ENCODE measurements at places on chromosomes 1 and 21. TPM values are rescaled to one million over a fixed set of nuclear protein-coding genes. Genes with fewer than 3 reads are reported as not detected.
A peak's percentile ranks its signal among the peaks of the same experiment; 100 is the strongest.

DNA sequence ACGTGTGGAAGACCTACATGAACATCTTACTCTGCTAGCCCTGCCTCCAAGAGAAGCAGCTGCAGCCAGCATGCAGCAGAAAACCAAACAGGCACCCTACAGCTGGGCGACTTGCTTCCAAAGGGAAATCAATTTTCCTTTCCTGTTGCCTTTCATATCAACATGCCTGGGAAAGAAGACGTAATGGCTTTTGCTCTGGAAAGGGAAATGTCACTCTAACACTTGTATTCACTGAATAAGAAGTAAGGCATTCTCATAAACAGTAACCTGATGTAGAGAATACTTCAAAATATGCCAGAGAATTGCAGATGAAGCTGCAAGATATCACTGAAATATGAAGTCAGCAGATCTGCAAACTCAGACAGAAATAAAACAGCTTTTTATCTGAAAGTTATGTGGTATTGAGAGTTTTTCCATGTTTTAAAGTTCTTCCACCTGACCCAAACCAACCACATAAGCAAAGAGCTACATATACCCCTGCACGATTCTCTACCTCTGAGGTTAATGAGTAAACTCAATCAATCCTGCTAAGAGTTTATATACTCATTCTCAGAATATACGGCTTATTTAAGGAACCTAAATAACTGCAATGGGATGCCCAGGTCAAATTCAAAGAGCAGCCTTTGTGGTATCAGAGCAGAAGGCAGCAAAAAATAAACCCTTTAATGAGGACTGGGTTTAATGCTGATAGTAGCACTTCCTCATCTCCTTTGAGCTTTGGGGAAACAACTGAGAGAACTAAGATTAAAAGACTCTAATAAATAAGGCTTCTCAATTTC, 150.9 kb downstream of the RERE start:
- H3K4me3 ChIP-seq = no peak overlapping the region
- H3K4me1 ChIP-seq = peaks cover 31% of the 10 kb centered on the region
- H3K27ac ChIP-seq = peak overlapping the region; percentile 51
- no peaks in the 10 kb centered on the region for H3K27me3 ChIP-seq
- peaks cover 2% of the 10 kb centered on the region for H3K36me3 ChIP-seq
- no peak for DNase-seq

The PSRC1 gene
- 5.5 TPM for total RNA-seq

The ERG gene
- not detected for total RNA-seq

- DNase-seq = no peak
- H3K4me3 ChIP-seq = no peak overlapping the region
- H3K27ac ChIP-seq = no peak overlapping the region
- H3K27me3 ChIP-seq = peaks cover 10% of the 10 kb centered on the region
Measured at GRCh38 chr1:9028921-9029705, 2.9 kb upstream of the SLC2A7 start.

- H3K36me3 ChIP-seq = peaks cover 22% of the 10 kb centered on the region
- no peaks in the 10 kb centered on the region for H3K27me3 ChIP-seq
- DNase-seq = no peak
- H3K27ac ChIP-seq = no peak overlapping the region
- no peak overlapping the region for H3K4me3 ChIP-seq
Measured at GRCh38 chr1:183908079-183908478, 103.2 kb downstream of the RGL1 start.

- no peak overlapping the region for H3K4me3 ChIP-seq
- no peaks in the 10 kb centered on the region for H3K4me1 ChIP-seq
- H3K27me3 ChIP-seq = peaks cover 5% of the 10 kb centered on the region
- no peak overlapping the region for H3K27ac ChIP-seq
- no peak for DNase-seq
Measured at GRCh38 chr1:236030534-236030933, 34.4 kb downstream of the NID1 start.

DNA sequence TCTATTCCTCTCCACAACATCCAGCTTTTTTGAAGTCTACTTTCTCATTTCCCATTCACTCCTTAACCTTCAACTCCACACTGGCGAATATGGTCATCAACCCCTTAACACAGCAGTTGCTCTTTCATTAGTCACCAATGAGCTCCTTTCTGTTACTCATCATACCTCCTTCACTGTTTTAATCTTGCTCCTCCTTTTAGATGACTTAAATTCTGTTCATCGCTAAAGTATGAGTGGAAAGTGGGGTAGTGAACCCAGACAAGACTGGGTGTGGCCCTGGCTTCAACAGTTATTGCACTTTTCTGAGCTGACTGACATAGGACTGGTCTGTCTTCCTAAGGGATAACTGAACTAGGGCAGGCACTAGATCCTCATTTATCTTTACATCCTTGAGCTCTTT, 51.3 kb downstream of the AKT3 start:
- peak overlapping the region; percentile 18 for H3K27ac ChIP-seq
- peaks cover 15% of the 10 kb centered on the region for H3K4me1 ChIP-seq
- no peak overlapping the region for H3K4me3 ChIP-seq
- H3K36me3 ChIP-seq = peaks cover 9% of the 10 kb centered on the region

DNA sequence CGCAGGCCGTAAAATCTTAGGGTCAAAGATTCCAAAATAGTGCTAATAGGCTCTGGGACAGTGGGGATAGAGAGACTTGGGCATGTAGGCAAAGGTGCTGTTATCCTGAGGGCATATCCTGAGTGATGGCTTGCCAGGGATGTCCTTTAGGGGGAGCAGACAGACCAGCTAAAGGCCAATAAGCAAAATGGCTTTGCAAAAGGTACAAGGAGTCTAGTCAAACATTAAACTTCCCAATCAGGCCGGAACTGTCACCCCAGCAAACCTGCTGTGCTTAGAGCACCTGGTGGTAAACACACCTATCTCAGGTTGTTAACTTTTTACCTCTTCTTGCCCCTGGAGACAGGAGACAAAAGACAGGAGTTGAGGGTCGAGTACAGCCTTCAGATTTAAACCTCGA, 49.1 kb downstream of the TRABD2B start:
- H3K4me3 ChIP-seq = no peak overlapping the region
- H3K27me3 ChIP-seq = no peaks in the 10 kb centered on the region
- DNase-seq = no peak
- no peaks in the 10 kb centered on the region for H3K4me1 ChIP-seq
- H3K36me3 ChIP-seq = no peaks in the 10 kb centered on the region

DNA sequence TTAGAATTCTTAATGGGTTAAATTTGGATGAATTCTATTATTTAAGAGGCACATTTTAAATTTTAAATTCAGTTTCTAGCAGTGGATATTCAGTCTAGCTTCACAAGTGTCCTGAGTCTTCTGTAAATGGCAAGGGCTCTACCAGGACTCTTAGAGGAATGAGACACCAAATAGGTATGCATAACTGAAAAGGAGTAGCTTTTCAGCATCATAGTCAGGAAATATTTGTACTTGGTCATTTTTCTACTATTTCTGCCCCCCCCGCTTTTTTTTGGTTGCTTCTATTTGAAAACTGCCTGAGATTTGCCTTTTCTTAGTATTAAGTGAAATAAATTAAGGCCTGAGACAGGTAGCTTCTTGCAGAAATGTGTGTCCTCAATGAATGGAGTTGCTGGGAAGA, 80.2 kb downstream of the MAST2 start:
- no peak overlapping the region for H3K27ac ChIP-seq
- DNase-seq = no peak
- no peaks in the 10 kb centered on the region for H3K36me3 ChIP-seq
- H3K4me3 ChIP-seq = no peak overlapping the region
- no peaks in the 10 kb centered on the region for H3K27me3 ChIP-seq

DNA sequence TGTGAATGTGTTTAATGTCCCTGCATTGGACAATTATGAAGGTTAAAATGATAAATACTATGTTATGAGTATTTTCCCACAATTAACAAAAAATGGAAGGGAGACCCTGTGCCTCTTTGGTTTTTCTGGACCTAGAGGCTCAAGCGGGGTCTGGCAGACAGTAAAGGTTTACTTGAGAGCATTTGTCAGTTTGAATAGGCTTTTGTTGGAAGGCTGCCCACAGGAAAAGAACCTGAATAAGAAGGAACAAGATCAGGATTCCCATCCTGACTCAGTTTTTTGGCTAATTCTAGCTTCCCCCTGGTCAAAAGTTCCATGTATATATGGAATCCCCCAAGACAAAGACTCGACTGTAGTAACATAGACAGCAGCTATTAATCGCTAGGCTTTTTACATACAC, 150.9 kb upstream of the JUN start:
- no peak for DNase-seq
- peaks cover 70% of the 10 kb centered on the region for H3K4me1 ChIP-seq
- no peak overlapping the region for H3K27ac ChIP-seq
- H3K4me3 ChIP-seq = no peak overlapping the region
- H3K36me3 ChIP-seq = peaks cover 5% of the 10 kb centered on the region

The AHDC1 gene
- 33.9 TPM for total RNA-seq

- no peaks in the 10 kb centered on the region for H3K27me3 ChIP-seq
- no peak for DNase-seq
- no peak overlapping the region for H3K27ac ChIP-seq
- peaks cover 12% of the 10 kb centered on the region for H3K4me1 ChIP-seq
- no peak overlapping the region for H3K4me3 ChIP-seq
Measured at GRCh38 chr21:33473344-33473743, 6.4 kb downstream of the TMEM50B start.

DNA sequence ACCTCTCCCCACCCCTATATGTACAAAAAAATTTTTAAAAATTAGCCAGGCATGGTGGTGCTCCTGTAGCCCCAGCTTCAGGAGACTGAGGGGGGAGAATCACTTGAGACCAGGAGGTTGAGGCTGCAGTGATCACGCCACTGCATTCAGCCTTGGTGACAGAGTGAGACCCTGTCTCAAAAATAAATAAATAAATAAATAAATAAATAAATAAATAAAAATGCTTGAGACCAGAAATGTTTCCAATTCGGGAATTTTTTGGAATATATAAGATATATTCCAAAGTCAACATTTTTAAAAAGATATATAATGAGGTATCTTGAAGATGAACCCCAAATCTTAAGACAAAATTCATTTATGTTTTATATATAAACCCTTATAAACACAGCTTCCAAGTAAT, 42.4 kb upstream of the RAB4A start:
- DNase-seq = no peak
- H3K27me3 ChIP-seq = peaks cover 15% of the 10 kb centered on the region
- H3K4me3 ChIP-seq = no peak overlapping the region
- no peaks in the 10 kb centered on the region for H3K36me3 ChIP-seq
- H3K4me1 ChIP-seq = peaks cover 11% of the 10 kb centered on the region

- H3K27me3 ChIP-seq = peaks cover 59% of the 10 kb centered on the region
- H3K4me3 ChIP-seq = peak overlapping the region; percentile 78
- H3K36me3 ChIP-seq = peaks cover 2% of the 10 kb centered on the region
- DNase-seq = no peak
Measured at GRCh38 chr1:218345673-218346390, 696 bp downstream of the TGFB2 start.

The RBP7 gene
- total RNA-seq = not detected

Data from activated T-helper 1 cell treated with anti-CD3 and anti-CD28 coated beads, Interleukin-12 subunit alpha, Interleukin-12 subunit beta, Interleukin-2, Interleukin-4 antibody, amounts not matched to agents 30 ng/mL and 10 ng/mL and 1 ng/mL, durations not matched to agents 14 hours and 24 hours and 36 hours (primary cell).